ENCODE measurements at places on chromosomes 4 and X.

DNA sequence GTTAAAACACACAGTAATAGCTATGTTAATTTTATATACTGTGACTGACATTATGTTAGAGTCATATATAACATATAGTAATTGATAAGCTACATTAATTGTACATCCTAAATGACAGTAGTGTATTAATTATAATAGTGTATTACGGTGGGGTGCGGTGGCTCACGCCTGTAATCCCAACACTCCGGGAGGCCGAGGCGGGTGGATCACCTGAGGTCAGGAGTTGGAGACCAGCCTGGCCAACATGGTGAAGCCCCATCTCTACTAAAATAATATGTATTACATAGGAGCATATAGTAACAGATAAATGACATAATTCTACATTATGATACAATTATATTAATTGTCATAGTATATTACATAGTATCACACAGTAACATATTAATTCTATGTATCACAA lies 12.2 kb downstream of the ASMTL start:
- no peak for DNase-seq

- no peak for DNase-seq
These were observed 153.5 kb downstream of the PCDH18 start for GRCh38 chr4:137378821-137379220.

DNA sequence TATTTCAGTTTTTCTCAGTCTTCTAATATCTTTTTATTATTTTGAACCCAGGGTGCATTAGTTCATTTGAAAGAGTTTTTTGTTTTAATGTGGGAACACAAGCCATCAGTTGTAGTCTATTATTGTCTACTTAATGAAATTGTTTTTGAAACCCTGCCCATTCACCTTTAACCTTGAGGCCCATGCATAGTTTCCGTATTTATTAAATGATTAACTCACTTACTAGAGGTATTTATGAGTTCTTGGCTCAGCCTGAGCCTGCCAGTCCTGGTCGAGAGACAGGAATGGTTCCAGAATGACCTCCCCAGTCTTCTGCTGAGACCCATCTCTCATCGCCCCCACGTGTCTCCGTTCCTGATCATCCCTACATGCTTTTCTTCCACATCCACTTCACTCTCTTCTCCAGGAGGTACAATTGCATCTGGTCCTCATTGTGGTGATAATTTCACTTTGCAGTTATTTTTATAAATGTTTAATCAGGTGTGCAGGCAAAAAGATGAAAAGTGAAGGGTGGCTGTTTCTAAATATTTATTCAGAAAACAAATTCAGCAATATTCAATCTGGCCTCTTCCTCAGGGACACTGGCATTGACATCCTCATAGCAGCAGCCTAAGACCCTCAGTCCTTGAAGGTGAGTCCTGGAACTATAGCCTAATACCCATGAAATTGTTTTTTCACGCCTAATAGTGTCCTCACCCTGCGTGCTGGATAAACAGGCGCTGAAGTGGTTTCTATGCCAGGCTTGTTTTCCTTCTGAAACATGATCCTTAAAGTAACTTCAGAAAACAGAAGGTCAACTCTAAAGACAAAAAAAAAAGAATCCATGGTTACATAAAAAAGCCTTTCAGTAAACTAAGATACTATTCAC lies 112.8 kb downstream of the KDR start:
- no peak for DNase-seq

- DNase-seq = no peak
These were observed 17.7 kb downstream of the SLC10A6 start for GRCh38 chr4:86831262-86832130.

- no peak for DNase-seq
These were observed 22.4 kb upstream of the UGT2B4 start for GRCh38 chr4:69518102-69518501.

GRCh38 chr4:17103231-17103630 lies 204.8 kb upstream of the LDB2 start:
- no peak for DNase-seq

DNA sequence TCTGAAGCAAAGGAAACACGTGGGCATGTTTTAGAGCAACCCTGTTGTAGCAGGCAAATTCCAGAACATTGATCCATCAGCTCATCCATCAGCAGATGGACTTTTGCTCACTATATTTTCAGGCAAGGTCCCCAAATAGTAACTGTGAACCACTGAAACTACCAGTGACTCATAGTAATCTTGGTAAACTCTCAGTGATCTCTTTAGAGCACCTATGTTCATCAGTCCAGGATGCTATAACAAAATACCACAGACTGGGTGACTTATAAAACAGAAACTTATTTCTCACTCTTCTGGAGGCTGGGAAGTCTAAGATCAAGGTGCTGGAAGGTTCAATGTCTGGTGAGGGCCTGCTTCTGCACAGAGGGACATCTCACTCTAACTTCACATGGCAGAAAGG lies 28.9 kb upstream of the BTC start:
- DNase-seq = no peak

DNA sequence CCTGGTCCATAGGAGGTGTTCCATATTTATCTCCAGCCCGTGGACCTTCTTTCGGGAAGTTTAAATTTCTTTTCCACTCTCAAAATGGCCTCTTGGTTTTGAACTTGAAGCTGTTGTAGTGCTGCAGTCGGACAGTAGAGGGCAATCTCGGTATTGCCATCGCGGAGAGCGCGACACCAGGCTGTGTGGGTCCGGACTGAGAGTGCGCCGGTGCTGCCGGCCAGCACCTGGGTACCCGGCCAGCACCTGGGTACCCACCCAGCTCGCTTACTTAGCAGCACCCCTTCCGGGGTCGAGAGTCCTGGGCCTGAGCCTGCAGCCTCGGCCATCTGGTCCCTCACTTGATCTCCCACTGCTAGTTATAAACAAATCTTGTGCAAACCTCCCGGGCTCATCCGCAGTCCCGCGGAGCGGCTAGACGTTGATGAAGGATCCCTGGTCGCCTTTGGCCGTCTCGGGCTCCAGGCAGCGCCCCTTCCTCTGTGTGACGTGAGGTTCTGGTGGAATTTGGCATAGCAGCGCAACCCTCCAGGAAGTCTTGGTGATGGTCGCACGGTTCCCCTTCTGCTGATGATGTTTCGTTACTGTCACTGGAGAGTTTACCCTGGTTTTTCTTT lies 18.0 kb downstream of the FAM9A start:
- DNase-seq = no peak

DNA sequence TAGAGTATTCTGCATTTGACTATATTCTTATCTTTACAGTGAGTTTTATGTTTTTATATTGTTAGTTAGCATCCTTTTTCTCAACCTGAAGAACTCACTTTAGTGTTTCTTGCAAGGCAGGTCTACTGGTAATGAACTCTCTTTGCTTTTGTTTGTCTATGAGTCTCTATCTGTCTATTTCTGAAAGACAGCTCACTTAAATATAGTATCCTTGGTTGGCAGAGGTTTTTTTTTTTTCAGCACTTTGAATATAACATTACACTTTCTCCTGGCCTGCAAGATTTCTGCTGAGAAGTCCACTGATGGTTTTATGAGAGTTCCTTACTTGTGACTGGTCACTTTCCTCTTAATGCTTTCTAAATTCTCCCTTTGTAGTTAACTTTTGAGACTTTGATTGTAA lies 32.8 kb upstream of the C4orf54 start:
- DNase-seq = no peak

DNA sequence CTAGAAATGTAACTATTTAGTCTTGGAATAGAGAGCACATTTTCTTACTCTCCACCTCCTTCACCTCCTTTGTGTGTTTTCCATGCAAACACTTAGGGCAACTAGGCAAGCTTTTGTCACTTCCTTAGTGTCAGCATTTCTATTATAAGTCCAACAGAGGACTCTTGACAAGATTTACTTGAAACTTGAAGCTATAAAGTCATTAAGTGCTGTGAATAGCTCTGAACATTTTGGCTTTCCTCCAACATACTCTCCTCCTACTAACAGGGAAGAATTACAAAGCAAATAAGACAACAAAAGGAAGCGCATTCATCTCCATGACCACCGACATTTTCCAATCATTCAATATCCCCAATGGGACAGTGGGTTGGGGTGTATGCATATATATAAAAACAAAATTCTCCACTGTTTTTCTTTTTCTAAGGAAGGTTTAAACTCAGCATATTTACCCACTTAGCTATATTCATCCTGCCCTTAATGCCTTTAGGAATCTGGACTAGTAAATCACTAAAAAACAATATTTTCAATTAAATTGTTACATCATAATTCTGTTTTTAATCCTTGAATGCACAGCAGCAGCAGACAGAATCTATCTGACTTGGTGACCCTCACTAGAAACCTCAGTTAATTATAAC lies 264.6 kb downstream of the SNCA start:
- no peak for DNase-seq

- no peak for DNase-seq
These were observed 76.5 kb downstream of the PSAPL1 start for GRCh38 chr4:7358100-7358735.

DNA sequence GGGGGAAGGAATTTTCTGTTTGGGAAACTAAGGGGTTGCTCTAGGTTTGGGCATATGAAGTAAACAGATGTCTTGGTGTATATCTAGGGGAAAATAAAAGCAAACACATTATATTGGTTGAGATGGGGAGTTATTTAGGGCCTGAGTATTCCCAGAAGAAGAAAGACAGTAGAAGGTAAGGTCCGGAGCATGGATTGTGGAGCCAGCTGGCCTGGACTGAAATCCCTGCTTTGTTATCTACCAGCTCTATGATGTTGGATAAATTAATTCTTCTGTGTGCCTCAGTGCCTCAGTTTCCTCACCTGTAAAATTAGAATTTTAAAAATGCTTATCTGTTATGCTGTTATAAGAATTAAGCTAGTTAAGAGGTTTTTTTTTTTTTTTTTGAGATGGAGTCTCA lies 272.3 kb upstream of the RPS6KA3 start:
- no peak for DNase-seq

DNA sequence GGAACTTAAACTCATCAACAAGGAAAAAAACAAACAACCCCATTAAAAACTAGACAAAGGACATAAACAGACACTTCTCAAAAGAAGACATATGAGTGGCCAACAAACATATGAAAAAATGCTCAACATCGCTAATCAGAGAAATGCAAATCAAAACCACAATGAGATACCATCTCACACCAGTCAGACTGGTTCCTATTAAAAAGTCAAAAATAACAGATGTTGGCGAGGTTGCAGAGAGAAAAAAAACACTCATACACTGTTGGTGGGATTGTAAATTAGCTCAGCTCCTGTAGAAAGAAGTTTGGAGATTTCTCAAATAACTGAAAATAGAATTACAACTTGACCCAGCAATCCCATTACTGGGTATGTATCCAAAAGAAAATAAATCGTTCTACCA lies 28.7 kb downstream of the APLN start:
- DNase-seq = no peak

DNA sequence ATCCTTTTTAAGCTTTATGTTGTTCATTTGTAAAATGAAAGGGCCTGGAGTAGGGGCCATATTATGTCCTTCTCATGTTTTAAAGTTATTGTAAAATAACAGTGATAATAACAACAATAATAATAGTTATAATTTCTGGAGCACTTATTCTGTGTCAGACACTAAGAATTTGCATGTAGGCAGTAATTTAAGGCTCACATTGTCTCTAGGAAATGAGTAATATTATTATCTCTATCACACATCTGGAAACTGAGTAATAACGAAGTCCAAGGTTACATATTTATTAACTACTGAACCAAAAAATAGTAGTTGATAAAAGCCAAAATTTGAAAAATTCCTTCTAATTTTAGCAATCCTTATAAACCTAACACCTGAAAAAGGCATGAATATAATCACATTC lies 520.7 kb upstream of the PABPC4L start:
- no peak for DNase-seq

DNA sequence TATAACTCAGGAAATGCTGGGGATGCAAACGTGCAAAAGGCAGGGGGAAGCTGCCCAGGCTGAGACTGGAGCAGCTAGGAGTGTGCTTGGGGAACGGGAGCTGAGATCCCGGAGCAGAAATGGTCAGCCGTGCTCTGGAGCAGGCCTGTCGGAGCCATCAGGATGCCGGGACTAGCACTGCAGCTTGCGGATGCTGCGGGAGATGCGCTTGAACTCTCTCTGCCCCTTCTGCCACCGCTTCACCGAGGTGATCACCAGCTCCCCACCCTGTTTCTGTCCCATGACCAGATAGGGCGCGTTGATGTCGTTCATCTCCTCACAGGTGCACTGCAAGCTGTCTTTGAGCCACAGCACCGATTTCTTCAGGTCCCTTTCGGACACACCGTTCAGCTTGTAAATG lies 7.6 kb downstream of the SFRP2 start:
- DNase-seq = no peak

DNA sequence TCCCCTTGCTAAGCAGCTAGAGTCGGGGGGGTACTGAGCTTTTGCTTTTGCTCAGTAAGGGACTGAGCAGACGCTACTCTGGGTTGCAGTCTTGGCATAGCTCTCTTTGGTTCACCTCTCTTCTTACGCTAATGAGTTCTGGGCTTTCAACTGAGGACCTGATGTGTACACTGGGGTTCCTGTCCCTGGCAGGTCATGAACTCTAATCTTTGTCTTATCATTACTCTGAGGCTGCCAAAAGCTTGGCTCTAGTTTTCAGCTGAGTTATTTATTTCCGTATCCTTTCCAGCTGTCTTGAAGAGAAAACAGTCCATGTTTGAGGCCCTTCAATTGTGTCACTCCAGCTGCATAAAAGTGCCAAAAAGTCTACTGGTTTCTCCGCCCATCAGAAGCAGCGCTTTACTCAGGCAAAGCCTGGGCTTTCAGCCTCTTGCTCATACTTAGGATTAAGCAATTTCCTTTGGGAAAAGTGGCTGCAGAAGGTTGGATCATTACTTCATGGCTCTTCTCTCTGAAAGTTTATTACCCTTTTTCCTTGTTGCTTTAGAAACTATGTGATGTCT lies 121.0 kb upstream of the STOX2 start:
- DNase-seq = no peak

GRCh38 chr4:88765729-88766128 lies 68.1 kb upstream of the NAP1L5 start:
- no peak for DNase-seq
